ENCODE measurements at places on chromosomes 5 and 9.

GRCh38 chr5:105782501-105782900, 1888.2 kb downstream of the EFNA5 start:
- no peak for DNase-seq

DNA sequence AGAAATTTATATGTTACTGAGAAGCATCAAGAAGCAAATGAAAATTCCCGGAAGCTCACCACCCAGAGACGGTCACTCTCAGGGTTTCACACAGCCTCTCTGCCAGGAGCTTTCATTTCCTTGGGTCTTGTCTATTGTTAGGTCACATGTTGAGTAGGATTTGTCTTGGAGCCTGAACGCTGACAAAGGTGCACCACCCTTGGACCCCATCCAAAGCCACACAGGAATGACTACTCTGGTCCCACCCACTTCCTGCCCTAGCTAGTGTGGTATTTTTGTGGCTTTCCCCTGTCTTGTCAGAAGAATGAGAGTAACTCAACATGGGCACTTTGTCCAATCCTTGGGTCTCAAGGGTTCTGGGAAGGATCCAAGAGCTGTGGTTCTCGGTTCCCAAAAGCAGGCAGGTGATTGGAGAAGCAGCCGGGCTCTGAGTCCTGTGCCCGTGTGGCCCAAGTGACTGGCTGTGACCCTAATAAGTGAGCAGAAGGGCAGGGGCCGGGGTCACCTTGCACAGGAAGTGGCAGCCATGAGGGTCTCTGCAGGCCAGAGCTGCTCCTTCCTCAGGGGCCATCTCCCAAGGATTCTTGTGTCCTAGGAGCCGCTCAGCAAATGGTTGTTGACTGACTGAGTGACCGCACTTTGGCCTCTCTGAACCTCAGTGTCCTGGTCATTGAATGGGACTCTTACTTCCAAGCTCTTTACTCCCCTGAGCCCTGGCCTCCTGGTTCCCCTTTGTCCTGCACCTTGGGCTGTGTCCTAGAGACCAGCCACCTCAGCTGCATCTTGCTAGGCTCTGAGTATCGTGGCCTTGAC, 6.9 kb downstream of the FGD3 start:
- no peak for DNase-seq

DNA sequence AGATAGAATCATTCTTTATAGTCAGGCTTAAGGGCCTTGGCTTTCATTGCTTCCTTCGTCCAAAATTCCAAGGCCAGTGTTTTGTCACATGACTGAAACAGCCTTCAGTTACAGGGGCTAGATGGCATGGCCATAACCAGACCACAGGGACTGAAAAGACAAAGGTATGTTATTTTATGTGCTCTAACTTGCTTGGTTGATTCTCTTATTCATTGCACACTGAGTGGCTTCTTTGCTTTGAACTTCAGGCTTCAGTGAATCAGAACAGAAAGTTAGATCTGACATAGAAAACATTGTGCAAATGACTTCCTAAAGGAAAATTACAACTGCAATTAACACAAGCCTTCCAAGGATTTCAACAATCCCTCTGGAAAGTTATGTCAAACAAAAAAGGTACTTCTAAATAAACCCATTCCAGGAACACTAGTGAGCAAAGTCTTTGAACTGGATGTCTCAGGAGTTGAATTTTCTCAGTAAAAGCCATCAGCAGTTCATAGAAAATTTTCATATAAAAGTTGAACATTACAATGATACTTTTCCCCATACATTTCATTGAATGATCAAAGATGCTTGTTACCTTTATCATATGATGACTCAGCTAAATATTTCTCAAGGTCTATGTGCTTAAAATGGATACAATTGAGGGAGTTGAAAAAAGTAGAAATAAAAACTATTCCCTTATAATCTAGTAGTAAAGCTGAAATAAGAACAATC, 355.3 kb downstream of the TMEM232 start:
- no peak for DNase-seq

DNA sequence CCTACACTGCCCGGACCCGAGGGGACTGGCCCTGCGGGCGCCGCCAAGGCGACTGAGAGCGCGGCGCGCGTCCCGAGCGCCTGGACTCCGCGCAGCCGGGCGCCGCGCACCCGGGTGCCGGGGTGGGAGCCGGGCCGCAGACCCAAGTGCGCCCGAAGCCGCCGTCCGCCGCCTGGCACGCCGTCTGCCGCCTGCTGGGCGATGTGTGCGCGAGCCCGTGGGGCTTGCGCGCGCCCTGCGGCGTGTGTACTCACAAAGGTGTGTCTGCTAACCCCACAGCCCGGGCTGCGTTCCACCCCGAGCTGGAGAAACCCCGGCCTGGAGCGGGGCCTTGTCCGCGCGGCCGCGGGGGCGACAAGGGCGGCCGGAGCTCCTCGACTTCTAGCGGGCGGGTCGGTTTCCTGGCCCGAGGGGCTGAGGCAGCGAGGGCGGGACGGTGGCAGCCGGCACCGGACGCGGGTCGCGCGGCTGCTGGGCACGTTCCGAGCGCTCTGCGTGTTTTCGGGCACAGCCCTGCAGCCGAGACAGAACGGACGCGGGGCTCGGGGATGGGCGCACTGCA, 1.1 kb upstream of the ZSWIM6 start:
- DNase-seq, result no peak

DNA sequence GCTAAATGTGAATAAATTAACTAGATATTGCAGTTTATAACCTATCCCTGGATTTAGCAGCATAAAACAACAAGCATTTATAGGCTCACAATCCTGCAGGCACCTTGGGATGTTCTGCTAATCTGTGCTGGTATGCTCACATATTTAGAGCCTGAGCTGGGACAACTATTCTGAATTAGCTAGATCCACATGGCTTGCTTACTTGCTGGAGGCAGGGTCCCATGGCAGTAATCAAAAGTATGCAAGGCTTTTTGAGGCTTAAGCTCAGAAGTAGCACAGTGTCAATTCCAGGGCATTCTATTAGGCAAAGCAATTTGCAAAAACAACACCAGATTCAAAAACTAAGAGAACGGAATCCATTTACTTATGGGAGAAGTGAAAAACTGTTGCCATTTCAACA, 745.0 kb upstream of the ACO1 start:
- no peak for DNase-seq

GRCh38 chr5:170316937-170317336, 19.4 kb upstream of the LCP2 start:
- no peak for DNase-seq

DNA sequence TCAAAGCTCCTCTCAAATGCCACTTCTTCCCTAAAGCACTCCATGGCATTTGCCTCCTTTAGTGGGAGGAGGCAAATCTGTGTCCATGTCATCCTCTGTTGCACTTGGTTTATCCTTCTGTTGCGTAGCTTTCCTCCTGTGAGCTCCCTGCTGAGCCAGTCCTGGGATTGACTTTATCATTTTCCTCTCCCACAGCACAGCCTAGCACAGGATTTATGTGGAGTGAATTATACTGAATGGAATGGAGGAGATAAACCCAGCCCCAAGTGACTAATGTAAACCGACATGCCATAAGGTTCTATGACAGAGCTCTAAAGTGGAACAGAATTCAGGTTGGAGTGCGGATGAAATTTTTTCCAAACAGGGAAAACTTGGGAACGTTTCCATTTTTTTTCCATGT, 26.4 kb upstream of the TOMM5 start:
- no peak for DNase-seq

DNA sequence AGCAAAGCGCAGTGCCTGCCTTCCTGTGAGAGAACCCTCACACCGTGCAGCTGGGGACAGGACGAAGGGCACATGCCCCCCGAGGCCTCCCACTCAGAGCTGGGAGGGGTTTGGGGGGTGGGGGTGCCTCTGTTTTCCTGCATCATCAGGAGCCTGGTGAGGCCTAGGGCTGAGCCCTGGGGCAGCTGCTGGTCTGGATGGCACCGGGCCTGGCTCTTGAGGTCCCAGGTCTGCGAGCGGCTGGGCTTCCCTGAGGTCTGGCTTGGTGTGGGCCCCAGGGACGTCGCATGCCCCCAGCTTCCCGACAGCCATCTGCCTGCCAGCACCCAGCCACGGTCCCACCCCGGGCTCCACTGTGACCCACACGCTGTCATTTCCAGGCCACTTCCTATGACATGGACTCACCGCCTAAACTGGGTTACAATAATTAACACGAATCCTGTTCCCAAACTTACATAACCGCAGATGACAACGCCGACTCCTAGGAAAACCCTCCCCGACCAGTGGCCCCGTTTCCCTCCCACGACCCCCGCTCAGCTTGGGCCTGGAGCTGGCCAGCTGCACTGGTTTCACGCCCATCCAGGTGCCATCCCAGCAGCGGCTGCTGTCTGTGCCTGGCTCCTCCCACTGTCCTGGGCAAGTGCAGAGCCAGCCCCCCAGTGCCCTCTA, 8.7 kb downstream of the NACC2 start:
- no peak for DNase-seq

- no peak for DNase-seq
Measured at GRCh38 chr5:142250119-142250518, 74.7 kb downstream of the SPRY4 start.

DNA sequence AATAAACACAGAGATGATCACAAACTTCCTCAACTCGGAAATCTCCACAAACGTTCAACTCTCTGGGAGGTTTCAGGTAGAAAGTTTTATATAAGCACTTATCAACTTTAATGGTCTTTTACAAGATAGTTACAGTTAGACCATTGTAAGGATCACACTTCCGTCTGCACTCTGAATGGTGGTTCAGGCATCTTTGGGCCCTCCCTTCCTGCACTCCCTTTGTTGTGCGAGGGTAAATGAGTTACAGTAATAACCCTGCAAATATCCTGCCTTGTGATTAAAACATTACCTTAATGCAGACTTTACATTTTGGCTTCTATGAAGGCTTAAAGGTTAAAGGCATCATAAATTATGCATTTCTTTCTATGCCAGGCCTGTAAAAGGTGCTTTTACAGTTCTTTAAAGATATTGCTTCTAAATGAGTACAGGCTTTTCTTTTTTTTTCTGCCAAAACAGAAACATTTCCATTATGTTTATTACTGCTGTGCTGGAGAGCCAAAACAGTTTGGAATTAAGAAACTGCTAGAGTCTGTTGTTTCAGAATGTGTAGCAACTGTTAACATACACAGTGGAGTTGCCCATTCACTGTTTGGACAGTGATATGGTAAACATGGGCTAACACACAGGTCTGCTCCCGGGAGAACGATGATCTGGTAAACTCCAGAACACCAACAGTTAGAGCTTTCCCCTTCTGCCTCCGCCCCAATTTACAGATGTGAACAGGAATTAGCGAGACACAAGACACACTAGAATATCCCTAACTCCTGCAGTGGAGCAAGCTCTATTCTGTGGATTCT, 1.1 kb downstream of the PRUNE2 start:
- DNase-seq, result no peak

- no peak for DNase-seq
Measured at GRCh38 chr5:150322202-150322601, 19.5 kb upstream of the ARSI start.

DNA sequence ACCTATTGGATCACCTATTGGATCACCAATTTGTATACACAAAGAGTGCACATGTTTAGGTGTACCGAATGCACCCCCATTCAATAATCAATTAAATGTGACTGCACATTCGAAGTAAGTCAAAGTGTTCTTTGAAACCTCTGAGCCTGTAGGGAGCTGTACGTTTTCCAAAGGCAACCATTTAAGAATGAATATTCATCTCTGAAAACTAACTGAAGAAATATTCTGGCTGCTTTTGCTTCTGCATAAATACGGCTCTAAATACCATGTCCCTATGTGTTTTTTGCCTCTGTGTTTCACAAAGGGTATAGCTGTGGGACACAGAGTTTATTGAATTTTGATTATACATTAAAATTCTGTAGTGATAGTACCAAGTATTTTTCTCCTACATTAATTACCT, 95.4 kb downstream of the ITGA1 start:
- DNase-seq, result no peak

GRCh38 chr9:89725271-89725670, 120.5 kb downstream of the GADD45G start:
- DNase-seq, result no peak

DNA sequence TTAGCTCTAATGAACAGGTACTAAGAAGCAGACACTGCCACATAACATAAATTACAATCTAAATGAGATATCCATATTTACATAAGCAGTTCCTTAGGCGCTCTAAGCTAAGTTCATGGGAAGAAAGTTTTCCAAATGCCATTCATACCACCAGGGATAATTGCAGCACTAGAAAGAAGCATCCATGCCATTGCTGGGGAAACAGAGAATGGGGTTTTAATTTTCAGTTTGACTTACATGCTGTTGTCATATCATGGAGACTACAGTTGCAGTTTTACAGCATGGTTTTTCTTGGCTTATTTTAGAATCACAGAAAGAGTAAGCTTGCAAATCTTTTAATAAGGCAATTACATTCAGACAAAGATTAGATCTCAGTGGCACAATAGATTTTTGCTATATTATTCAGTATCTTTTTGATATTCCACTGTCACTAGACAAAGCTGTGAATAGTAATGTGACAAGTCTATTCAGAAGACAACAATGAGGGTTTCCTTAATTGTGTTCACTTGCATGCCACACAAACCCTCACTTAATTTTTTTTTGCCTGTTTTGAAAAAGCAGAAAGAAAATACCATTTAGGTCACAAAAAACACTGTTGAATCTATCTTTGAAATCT, 108.4 kb upstream of the ELAVL2 start:
- DNase-seq, result no peak

DNA sequence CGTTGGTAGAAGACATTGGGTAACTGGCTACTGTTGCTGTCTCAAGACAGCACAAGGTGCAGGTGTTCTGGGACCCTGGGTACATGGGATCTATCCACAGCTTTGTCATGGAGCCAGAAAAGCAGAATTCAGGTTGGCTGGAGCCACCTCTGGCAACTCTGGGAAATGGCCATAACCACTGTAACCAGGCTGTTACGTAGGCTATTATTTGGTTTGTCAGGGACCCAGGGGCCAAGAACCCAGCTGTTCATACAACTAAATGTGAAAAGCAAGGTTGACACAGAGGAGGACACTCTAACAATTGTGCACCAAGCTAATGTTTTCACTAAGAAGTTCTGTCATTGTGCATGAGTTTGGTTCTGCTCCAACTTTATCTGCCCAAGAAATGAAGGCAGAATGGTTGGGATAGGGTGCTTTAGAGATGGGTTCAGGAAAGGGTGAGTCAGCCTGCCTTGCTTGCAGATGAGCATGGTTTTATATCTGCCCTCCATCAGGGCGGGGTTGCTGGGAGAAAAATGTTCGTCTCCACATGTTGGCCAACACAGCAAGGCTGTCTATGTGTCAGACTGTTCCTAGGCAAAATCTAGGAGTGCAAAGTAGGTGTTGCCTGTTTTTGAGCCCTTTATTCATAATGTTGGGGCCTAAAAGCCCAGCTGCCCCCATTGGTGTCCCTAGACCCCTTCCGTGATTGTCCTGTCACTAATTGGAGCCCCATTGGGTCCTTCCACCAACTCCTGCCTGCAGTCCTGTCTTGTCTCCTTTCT, 131.3 kb upstream of the DAP start:
- DNase-seq, result no peak

- no peak for DNase-seq
Measured at GRCh38 chr5:76831110-76831452, 12.3 kb downstream of the F2RL1 start.

DNA sequence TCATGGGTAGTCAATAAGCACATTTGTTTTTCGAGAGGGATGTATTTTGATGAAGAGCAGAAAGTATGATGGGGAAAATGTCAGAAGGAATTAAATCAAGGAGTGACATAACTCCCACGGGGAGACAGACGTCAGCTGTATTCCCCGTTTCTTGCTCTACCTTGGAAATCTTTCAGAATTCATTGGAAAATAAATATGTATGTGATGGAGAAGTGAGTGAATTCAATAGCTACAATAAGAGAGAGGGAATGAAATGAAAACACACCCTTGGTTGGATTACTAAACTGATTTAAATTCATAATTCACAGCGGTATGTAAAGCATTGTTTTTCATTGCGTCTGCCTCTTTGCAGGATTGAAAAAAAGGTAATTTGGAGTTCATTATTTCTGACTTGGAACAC, 209.7 kb upstream of the KLF4 start:
- DNase-seq, result no peak
